Stimulated activated CD8-positive, alpha-beta memory T cell treated with anti-CD3 and anti-CD28 coated beads, Interleukin-4, amount 100 ng/mL, for 4 hours (primary cell): ENCODE measurements at places on chromosomes 13 and 19.

DNA sequence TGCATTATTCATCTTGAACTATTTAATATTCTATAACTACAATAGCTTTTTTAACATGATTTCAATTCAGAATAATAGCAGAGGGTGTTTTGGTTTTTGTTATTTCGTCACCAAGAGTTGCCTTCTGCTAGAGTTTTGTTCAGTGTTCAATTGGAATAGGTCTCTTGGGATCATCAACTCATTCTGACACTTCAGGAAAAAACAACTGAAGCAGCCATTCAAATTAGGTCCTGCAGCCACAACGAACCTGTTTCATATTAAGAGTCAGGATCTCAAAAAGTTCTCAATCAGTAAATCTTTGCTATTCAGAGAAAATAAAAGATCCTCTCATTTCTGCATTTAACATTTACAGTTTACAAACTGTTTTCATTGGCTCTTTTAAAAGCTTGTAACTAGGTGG is 2.4 kb upstream of the CHAMP1 start:
- DNase-seq: no peak

- no peak for DNase-seq
These were observed 133.7 kb upstream of the MCF2L start for GRCh38 chr13:112835344-112835743.

- DNase-seq: no peak
These were observed 1705.0 kb downstream of the OLFM4 start for GRCh38 chr13:54733639-54734038.

GRCh38 chr19:38512277-38512676 is 78.8 kb downstream of the RYR1 start:
- DNase-seq: no peak

GRCh38 chr13:49499889-49500660 is 4.3 kb downstream of the PHF11 start:
- DNase-seq: no peak
